NCI-H1694 treated with DMSO at 0.1 percent for 48 hours (cell line): ENCODE measurements at places on chromosomes 6 and 20.

DNA sequence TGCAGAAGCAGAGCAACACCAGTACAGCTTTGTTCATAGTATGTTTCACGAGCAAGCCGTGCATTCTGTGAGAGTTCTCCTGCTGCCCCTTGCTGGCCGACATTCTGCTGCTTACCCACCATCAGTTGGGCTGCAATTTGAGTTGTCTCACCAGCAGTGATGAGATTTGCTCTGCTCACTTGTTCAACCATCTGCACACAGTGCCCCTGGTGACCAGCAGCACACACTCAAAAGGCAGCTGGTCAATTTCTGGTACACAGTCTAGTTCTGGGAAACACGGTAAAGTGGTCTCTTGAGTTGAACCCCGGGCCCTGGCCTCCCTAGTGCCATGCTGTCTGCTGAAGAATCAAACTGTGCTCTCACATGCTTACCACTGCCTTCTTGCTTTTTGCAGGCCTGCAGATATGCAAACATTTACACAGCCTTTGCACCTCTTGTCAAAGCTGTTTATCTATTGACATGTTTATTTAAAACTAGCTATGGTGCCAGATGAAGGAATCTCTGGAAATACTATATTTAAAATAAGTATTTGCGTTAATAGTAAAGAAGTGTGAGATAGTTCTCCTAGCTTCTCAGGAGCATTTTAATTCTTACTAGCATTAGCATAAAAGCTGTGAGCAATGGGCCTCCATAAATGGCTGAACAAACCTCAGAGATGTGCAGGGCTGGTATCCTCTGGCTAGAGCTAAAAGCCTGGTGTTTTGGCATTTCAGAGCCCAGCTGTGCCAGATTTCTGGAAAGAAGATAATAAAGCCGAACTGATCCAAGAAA is 234.3 kb downstream of the ARHGAP18 start:
- DNase-seq: no peak

- DNase-seq: peak; percentile 93
Measured at GRCh38 chr20:15339264-15339663, 1001.9 kb upstream of the FLRT3 start.

DNA sequence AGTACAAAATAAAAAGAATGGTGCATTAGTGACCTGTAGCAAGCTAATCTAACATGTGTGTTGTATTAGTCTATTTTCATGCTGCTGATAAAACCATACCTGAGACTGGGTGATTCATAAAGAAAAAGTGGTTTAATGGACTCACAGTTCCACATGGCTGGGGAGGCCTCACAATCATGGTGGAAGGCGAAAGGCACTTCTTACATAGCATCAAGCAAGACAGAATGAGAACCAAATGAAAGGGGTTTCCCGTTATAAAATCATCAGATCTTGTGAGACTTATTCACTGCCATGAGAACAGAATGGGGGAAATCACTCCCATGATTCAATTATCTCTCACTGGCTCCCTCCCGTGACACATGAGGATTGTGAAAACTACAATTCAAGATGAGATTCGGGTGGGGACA is 45.4 kb upstream of the AIG1 start:
- no peak for DNase-seq

DNA sequence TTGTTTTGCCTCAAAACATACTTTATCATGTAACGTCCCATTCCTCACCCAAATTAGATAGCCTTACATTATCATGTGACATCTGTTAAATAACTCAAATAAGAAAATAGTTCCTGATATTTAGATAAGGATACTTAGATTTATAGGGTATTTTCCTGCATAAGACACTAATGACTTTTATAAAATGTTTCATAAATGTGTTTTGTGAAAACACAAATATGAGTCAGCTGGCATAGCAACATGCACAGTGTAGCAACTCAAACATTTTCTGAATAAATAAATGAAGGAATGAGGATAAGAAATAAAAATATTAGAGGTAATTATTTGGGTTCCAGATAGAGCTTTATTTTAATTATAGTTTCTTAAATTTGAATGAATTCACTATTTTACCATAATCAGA is 460.4 kb upstream of the PLCB4 start:
- DNase-seq: no peak

DNA sequence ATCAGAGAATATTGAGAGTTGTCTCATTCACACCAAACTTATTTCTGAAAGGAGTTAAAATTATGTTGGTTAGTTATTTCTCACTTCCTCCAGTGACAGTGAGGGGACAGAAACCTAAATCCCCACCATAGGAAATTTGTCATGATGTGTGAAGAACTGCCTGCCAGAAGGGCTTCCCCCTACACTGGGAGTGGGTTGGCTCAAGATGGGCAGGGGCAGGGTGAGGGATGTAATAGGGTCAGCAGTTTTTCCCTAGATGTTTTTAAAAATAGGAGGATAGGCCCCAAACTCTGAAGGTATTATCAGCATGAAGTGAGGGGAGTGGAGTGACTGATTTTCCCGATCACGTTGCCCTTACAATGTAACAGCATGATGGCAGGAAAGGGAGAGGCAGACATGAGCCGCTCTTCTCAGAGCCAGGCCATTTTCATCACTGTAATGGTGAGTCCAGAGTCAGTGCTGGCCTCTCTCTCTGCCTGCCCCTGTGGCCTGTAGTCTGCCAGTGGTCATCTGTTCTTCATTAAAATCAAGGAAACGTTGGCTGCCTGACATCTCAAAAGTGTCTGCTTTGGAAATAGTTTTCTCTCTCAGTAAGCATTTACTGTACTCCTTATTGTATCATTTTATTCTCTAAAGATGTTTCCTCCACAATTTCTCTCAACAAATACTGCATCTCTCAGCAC is 59.8 kb upstream of the SYNJ2 start:
- DNase-seq: no peak

DNA sequence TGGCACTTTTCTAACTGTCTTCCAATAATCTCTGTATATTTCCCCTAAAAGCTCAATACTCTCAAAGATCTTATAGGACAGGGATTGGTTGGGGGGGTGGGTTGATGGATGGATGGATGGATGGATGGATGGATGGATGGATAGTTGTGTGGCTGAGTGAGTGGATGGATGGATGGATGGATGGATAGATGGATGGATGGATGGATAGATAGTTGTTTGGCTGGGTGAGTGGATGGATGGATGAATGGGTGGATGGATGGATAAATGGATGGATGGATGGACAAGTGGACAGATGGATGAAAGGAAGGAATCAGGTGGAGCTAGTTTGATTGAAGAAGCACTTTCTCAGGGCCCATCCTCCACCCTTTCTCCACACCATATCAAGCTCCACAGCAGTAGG is 388.8 kb downstream of the CDC5L start:
- DNase-seq: no peak

GRCh38 chr6:42404484-42404883 is 47.2 kb downstream of the TRERF1 start:
- DNase-seq: no peak

DNA sequence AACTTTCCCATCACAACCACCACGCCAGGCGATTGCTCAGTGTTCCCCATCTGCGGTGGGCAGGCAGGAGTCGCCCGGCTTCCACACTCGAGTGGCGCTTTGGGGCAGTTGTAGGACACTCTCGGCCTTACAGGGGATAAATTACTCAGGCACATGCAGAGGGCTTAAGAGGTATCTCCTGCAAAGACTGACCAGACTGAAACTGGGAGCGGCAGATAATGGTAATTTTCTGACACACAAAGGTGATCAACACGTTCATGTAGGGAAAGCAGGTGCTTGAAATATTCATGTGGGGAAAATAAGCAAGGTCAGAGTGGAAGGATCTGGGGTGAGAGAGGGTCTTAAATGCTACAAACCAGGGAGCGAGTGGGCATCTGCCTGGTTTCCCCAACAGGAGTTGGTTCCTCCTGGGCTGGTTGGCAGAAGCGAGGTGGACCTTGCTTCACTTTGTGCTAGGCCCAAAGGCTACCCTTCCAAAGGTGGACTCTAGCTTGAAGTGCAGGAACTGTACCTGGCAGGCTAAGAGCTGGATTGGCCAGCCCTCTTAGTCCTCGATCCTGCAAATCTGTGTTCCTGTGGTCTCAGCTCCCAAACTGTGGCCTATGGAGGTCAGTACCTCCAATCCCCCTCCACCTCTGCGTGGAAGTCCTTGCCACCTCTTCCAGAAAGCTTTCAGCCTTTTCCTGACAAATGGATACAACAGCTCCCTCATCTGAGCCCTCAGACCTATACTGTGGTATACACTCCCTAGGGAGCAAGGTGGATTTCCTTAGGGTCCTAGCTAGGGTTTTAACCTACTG is 16.7 kb downstream of the PLAGL2 start:
- no peak for DNase-seq

- DNase-seq: no peak
Measured at GRCh38 chr20:35176132-35176531, 4.3 kb downstream of the PROCR start.

DNA sequence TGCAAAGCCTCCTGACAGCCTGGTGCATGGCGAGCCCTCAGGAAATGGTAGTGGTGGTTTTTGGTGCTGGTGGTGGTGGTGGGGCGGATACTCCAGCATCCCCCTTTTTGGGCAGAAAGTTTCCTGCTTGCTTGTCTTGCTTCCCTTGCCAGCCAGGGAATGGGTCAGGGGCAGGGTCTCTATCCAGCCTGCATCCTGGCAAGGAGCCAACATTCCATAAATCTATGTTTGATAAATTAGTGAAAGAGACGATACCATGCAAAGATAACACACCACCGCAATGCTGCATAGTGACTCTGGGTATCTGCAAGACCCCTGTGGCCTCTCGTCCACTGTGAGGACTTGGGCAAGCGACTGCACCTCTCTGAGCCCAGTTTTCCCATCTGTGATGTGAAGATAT is 246.2 kb downstream of the LRFN2 start:
- no peak for DNase-seq

GRCh38 chr6:107709341-107709740 is 114.8 kb downstream of the SCML4 start:
- DNase-seq: no peak

GRCh38 chr6:24920136-24920535 is 15.6 kb downstream of the RIPOR2 start:
- DNase-seq: no peak

DNA sequence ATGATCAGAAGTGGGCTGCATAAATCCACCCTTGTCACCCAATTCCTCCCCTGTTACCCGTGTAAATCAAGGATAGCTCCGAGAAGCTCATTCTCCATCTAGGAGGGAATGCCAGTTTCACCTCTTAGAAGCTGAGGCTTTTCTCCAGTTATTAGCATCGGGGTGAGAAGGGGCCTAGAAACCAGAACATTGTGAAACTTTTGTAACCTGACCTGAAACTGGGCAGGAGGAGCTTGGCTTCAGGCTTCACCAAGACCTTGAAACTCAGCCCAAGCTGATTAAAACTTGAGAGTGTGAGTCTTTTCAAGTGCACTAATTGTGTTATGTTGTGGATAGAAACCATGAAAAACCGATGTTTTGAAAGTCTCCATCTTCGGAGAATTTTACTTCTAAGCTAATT is 103.1 kb downstream of the BMP2 start:
- DNase-seq: no peak

- DNase-seq: no peak
Measured at GRCh38 chr6:79426625-79427278, 110.5 kb downstream of the LCA5 start.

DNA sequence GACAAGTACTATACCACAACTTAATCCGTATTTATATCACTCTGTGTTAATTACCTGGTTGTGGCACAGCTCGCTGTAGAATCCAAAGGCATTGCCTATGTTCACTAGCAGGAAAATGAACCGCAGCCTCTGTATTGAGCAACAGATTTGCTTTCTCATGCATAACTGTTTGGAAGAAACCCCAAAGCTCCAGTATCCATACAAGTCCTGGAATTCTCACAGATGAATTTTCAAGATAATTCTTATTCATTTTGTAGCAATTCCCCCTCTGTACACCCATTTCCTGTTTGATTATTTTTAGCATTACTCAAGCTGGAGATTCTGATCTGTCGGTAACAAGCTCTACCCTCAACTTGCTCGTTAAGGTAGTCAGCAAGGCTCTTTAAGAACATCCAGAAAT is 63.5 kb downstream of the STMND1 start:
- no peak for DNase-seq

- no peak for DNase-seq
Measured at GRCh38 chr6:24440897-24441598, 38.3 kb downstream of the MRS2 start.

DNA sequence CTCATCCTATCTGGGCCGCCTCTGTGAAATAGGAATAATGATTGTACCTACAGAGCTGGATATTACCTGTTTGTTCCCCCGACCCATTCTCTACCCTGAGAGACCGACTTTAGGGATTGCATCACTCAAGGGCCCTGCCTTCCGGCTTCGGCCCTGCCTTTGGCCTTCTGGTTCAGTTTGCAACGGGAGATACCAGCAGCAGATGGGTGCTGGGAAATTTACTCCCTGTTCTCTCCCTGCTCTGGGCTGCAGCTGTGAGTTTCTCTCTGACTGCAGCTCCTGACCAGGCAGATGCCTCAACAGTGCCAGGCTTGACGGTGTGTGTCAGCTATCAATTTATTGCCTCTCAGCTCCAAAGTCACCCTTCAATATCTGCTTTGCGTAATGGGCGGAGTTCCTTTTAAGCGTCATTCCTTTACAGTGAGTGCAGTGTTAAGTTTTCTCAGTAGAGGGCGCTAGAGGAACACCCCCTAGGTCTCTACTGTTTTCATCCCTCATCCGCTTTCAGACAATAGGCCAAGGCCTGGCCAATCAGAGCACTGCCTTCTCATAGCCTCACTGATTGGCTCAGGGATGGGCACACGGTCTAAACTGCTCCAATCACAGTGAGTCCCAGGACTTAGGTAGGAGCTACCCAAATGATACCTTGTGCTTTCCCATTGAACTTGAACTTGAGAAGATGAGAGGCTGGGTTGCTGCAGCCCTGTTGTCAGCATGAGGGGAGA is 30.0 kb downstream of the KCNG1 start:
- DNase-seq: peak; percentile 67

DNA sequence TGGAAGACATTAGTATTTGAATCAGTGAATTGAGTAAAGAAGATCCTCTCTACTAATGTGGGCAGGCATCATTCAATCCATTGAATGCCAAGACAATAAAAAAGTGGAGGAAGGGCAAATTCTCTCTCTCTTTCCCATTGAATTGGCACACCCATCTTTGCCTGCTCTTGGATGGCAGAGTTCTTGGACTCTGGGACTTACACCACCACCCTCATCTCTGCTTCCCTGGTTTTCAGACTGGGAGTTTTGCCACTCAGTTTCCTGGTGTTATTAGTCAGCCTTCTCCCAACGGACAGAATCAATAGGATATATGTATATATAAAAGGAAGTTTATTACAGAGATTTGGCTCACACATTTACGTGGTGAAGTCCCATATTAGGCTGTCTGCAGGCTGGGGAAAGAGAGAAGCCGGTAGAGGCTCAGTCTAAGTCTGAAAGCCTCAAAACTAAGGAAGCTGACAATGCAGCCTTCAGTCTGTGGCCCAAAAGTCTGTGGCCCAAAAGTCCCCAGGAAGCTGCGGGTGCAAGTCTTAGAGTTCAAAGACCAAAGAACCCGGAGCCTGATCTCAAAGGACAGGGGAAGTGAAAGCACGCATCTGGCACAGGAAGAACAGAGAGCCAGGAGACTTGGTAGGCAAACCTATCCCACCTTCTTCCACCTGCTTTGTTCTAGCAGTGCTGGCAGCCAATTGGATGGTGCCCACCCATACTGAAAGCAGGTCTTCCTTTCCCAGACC is 64.4 kb downstream of the SMPDL3A start:
- no peak for DNase-seq
